ENCODE measurements at places on chromosomes 4 and X.

- no peak for DNase-seq
Measured at GRCh38 chr4:169098532-169098931, 88.5 kb upstream of the CBR4 start.

DNA sequence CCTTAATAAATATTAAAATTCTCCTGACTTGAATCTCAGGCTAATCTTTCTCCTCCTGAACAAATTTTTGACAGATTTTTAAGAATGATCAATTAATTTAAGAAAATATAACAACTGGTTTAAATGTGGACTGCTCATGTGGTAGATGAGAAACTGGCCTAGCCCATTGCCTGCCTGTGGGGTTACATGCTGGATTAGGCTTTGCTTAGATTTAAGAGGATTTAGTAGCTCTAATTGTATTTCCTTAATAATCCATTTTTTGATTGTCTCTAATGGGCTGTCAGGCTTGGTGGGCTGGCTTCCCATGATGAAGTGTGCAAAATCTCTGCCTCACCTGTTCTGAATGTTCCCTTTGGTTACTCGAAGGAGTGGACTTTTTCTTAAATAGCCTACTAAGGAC is 27.8 kb upstream of the LIMCH1 start:
- DNase-seq, result no peak

DNA sequence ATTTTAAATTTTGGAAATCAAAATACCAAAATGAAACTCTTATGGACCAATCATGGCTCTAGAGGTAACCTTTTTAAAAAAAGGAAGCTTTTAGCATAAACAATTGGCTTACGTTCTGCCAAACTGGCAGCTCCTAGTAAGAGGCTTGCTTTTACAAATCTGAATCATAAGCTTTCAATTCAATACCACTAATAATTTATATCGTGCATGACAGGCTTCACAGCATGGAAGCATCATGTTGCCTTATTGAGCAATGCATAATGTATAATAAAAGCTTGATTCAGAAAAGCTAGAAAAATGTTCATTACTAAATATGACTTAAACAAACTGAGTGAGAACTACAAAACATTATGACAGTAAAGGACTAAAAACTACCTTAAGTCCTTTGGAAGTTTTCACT is 280.9 kb downstream of the IQCM start:
- DNase-seq, result no peak

DNA sequence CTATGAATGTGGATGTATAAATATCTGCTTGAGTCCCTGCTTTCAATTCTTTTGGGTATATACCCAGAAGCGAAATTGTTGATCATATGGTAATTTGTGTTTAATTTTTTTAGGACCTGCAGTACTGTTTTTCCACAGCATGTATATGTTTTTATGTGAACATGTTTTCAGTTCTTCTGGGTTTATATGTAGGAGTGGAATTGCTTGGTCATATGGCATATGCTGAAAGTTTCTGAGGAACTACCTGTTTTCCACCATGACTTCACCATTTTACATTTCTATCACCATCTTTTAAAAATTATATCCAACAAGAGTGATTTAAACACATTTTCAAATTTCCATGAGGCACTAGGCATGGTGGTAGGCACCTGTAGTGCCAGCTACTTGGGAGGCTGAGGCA is 8.2 kb downstream of the PPAT start:
- no peak for DNase-seq

DNA sequence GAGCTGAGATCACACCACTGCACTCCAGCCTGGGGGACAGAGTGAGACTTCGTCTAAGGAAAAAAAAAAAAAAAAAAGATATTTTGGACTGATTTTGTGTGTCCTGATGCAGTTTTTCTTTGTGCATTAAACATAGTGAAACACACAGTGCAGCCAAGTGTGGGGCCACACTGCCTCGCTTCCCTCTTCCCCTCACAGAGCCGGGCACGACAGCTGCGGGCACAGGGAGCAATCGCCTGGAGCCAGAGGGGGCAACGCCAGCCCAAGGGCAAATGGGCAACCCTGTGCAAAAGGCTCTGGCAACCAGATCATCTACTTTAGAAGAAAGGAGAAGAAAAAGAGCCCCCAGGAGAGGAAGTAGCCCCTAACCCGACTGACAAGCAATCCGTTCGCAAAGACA is 13.5 kb upstream of the CCNQ start:
- DNase-seq, result no peak

- no peak for DNase-seq
Measured at GRCh38 chr4:83297548-83298260, 13.1 kb upstream of the COQ2 start.

GRCh38 chr4:24730256-24731001 is 64.9 kb upstream of the SOD3 start:
- DNase-seq, result no peak

DNA sequence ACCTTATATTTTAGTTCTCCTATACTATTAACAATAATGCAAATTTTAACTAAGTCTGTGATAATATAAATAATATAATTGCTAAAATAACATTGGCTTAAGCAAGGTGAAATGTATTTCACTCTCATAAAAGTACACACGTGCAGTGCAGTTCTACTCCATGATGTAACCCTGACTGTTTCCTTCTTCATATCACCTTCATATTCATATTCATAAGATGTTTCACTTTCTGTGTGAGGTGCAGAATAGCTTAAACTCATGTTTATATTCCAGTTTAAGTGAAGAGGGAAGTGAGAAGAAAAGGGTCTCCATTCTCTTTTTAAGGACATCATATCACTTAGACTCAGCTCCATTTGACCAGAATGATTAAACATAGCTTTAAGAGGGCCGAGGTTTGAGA is 1810.0 kb upstream of the PCDH10 start:
- DNase-seq, result no peak
